ENCODE measurements at places on chromosomes 3 and 15. TPM values are rescaled to one million over a fixed set of nuclear protein-coding genes. Genes with fewer than 3 reads are reported as not detected.

Gene SV2B
- total RNA-seq: 2.2 TPM

DNA sequence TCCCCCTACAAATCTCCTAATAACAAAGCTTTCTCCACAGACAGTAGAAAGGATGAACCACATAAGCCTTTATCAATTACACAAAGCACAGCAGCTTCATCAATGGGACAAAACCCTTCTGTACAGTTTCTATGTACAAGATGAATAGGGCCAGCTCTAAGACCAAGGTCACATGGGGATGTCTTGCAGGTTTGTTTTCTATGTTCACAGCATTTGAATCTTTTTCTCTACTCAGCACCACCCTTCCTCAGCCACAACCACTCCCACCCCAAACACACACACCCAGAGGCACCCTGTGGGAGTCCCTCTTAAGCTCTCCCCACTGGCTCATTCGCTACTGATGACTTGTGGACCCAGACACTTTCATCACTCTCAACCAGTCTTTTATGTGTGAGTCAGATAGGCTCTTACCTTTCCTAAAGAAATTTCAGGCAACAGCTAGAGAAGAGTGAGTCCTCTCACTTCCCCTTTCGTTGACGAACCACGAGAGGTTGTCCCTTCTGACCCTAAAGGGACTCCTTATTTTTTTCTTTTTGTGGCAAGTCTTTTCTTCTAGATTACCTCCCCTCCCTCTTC, 57.9 kb downstream of the ARHGAP31 start:
- H3K36me3 ChIP-seq: no peaks in the 10 kb centered on the region
- no peak overlapping the region for H3K27ac ChIP-seq
- no peaks in the 10 kb centered on the region for H3K27me3 ChIP-seq
- no peaks in the 10 kb centered on the region for H3K4me1 ChIP-seq
- DNase-seq: no peak

- no peak for DNase-seq
- no peaks in the 10 kb centered on the region for H3K27me3 ChIP-seq
- no peaks in the 10 kb centered on the region for H3K36me3 ChIP-seq
- no peak overlapping the region for H3K27ac ChIP-seq
- no peaks in the 10 kb centered on the region for H3K4me1 ChIP-seq
Observed at GRCh38 chr3:133865136-133865855, 30.4 kb downstream of the RAB6B start.

DNA sequence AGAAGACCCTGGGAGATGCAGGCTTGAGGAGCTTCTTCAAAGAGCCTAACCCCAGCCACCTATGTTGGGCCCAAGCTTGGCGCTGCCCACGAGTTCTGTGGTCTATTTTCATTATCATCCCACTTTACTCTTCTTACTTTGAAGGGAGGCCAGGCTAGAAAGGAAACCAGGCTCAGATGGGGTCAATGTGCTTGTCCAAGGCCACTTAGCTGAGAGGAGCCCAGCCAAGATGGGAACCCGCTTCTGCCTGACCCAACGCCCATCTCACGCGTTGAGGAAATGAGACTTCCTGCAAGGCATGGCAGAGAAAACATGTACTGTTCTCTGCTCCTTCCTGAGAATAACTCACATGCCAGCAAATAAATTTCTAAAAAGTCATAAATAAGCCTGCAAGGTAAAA, 486.3 kb upstream of the PROK2 start:
- no peak for DNase-seq
- no peak overlapping the region for H3K4me3 ChIP-seq
- no peaks in the 10 kb centered on the region for H3K4me1 ChIP-seq
- no peaks in the 10 kb centered on the region for H3K36me3 ChIP-seq
- peak overlapping the region; percentile 4 for H3K27ac ChIP-seq

Gene GOLGA6D
- total RNA-seq: not detected

DNA sequence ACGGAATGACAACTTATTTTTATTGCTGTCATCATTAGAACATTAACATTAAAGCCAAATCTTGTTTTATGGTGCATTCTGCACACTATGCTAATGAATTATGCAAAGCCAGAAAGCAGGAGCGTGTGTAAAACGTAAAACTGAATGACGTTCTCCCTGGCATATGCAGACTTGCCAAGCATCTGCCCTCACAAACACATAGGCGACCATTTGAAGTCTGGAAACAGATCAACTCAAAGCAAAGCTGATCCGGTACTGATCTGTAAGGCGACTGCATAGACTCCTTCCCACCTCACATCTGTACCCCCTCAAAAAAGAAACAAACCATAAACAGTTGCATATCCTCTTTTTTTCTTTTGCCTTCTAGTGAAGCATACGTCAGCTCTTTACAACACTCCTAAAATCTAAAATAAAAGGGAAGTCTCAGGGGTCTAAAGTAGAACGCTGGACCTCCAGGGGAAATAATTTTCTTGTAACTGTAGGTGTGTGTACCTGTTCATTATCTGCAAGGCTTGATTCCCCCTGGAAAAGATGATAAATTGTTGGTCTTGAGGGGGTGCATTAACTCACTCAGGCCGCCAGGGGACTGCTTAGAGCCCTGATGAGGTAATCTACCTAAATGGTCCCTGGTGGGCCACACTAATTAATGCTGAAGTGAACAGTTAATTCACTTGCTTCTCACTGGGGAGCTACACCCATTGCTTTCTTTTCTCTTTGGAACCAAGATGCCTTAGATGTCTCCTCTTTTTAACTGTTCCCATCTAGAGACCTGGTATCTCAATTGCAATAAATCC, 231.4 kb downstream of the CDIN1 start:
- H3K27me3 ChIP-seq: no peaks in the 10 kb centered on the region
- DNase-seq: no peak
- H3K4me1 ChIP-seq: no peaks in the 10 kb centered on the region
- no peak overlapping the region for H3K27ac ChIP-seq

Gene ATP10A
- total RNA-seq: 17.4 TPM

Gene CFAP92
- 1.4 TPM for total RNA-seq

DNA sequence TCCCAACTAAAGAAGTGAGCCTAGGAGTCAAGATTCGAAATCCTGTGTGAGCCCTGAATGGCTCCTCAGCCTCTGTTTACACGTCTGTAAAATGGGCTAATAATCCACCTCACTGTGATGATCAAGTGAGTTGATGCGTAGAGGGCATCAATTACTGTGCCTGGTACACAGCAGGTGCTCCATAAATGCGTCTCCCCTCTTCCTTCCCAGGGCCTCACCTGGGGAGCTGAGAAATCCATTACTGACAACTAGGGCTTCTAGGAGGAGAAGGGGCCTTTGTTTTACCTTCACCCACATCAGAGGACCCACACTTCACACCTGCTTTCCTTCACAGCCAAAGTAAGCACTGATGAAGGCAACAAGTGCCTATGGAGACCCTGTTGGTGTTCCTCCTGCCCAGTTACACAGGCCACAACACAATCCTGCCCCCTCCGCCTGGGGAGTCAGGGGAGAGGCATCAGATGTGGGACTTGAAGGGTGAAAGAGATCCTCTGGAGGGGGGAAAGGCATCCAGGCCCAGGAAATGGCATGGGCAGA, 1.4 kb downstream of the CIB2 start:
- H3K27me3 ChIP-seq: no peaks in the 10 kb centered on the region
- H3K4me1 ChIP-seq: no peaks in the 10 kb centered on the region
- no peaks in the 10 kb centered on the region for H3K36me3 ChIP-seq
- no peak for DNase-seq
- no peak overlapping the region for H3K4me3 ChIP-seq
- H3K27ac ChIP-seq: peak overlapping the region; percentile 93

GRCh38 chr3:7779331-7779730, 722.3 kb upstream of the LMCD1 start:
- H3K4me1 ChIP-seq: no peaks in the 10 kb centered on the region
- H3K27me3 ChIP-seq: no peaks in the 10 kb centered on the region
- no peaks in the 10 kb centered on the region for H3K36me3 ChIP-seq
- H3K4me3 ChIP-seq: no peak overlapping the region
- DNase-seq: no peak
- H3K27ac ChIP-seq: no peak overlapping the region
